ENCODE measurements at places on chromosomes 3 and 15.

DNA sequence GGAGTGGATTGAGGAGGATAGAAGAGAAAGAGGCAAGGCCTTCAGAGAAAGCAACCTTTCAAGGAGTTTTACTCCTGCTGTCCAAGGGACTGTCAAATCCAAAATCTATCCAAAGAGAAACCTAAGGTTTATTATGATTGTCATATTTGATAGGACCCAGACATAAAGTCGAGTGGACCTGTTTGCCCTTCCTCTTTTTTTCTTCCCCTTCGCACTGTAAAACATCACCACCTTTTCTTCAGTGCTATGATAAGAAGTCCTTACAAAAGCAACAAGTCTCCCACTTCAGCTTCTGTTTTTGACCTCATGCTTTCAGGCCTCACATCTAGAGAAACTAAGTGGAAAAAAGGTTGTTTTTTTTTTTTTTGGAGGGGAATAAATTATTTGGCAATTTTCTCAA, 73.0 kb downstream of the TRPC1 start:
- DNase-seq: no peak

- DNase-seq: no peak
Measured at GRCh38 chr3:179504371-179504770, 53.1 kb upstream of the GNB4 start.

DNA sequence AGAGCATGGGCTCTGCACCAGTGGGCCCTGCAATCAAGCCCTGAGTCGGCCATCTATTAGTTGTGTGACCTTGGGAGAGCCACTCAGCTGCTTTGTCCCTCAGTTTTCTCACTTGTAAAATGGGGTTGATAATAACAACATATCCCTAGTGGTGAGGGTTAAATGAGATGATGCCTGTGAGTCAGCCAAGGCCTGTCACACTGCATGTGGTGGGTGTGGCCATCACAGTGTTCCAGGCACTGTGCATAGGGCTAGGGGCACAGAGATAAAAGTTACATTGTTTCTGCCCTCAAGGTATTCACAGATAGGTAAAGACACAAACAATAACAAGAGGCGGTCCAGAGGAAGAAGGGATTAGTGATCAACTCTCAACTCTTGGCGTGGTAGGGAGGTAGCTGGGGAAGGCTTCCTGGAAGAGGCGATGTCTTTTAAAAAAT, 19.5 kb downstream of the SMAD6 start:
- DNase-seq: no peak

- DNase-seq: peak; percentile 45
Measured at GRCh38 chr3:88003115-88003755, 55.6 kb downstream of the CGGBP1 start.

- DNase-seq: no peak
Measured at GRCh38 chr3:9646800-9647152, 2.5 kb upstream of the MTMR14 start.

DNA sequence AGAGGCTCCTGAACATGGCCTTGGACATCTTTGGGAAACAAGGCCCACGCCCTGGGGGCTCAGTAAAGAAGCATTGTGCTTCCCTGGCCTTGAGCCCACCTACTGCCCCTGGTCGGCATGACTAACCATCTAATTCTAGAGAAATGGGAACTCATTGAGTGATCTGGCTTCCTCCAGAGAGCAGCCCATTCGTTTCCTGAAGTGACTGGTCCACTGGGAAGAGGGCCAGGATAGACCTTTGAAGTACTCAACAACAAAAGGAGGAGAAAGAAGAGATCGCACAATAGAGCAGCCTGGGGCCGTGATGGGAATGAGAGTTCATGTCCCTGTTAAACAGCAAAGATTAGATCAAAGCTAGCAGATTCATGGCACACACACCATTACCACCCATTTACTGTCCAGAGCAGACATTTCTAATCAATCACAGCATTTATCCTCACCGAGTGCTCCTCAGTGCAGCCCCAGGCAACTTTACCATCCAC, 514.4 kb upstream of the PROK2 start:
- no peak for DNase-seq

- DNase-seq: peak; percentile 86
Measured at GRCh38 chr15:70101459-70102113, 3.9 kb upstream of the TLE3 start.

DNA sequence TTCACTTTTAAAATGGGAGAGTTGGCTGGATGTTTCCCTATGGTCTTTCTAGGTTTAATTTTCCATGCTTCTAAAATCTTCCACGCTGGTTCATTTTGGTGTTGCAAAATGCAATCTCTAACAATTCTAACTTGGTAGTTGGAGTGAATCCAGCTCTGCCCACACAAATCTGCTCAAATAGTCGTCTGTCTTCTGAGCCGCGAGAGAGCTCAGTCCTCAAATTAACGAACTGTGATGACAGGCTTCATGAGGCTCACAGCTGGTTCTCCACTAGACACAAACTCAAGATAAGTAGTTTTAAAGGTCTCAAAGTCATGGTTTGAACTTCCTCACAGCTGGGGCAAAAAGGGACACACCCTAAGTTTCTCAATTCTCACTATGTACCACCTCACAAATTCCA, 178.6 kb upstream of the LYSMD4 start:
- DNase-seq: no peak

GRCh38 chr3:13976469-13976868, 96.6 kb upstream of the WNT7A start:
- no peak for DNase-seq

GRCh38 chr3:98695796-98696195, 67.3 kb upstream of the ST3GAL6 start:
- DNase-seq: no peak

GRCh38 chr15:39056357-39056756, 491.7 kb upstream of the RASGRP1 start:
- no peak for DNase-seq

DNA sequence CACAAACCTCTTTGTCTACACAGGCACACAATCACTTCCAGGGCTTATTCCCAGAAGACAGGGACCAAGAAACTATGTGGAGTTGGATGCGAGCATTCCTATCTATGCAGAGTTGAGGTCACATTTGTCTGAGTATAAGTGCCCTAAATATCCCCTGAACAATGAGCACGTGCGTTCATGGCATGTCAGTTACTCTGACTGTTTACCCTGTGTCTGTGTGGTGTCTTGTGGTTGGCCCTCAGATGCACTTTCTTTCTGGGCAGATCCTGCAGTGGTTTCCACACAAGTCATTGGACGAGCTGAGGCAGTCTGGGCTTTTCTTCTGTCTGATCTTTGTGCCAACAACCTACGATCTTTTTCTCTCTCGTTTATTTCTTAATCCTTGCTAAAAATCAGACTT, 134.5 kb downstream of the FBN1 start:
- DNase-seq: no peak

DNA sequence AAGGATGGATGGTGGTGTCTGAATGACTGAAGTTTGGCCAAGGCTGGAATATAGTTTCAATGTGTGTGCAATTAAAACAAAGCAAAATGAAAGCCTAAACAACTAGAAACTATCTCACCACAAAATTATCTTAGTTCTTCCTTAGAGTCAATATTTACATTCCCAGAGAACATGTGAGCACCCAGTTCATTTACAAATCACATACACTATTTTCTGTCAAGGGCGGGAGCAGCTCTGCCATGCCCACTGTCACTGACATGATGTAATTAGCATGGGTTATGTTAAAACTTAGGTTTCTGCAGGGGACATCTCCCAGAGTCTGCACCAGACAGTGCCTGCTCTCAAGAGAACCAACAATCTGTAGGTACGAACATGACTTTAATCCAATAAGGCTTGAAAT, 65.0 kb downstream of the PDZRN3 start:
- DNase-seq: no peak

- DNase-seq: no peak
Measured at GRCh38 chr15:99566157-99566897, 543 bp downstream of the MEF2A start.

DNA sequence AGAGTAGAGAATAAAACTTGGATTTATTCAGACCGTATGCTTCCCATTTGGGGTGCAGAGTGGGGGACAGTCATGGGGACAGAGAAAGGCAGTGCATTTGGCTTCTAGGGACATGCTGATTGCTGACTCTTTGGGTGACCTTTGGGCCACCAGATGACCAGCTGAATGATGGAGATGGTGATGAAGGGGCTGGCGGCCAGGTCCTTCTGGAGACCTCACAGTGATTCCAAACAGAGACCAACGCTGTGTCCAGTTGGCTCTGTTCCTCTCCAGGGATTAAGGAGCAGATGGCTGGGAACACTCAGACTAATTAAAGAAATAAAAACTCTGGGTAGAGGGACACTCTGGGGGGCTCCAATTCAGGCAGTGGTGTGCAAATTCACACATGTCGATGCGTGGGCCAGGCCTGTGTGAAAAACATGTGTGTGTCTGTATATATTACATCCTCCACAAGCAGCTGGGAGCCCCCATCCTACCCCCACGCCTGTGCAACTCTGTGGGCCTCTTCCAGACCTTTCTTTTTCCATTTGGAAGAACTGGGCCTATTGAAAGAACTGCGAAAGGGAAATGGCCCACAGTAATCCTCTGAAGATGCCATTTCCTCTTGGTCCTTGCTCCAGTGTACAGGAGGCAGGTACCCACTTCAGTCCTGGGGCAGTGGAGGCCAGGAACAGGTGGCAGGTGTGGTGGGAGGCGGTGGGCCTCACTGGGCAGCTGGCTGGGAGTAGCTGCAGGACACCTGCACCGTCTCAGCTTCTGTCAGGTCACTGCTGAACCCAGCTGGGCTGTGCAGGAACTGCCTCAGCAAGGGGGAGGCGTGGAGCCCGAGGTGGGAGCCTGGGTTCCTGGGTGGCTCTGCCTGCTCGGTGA, 8.9 kb downstream of the XIRP1 start:
- DNase-seq: no peak

DNA sequence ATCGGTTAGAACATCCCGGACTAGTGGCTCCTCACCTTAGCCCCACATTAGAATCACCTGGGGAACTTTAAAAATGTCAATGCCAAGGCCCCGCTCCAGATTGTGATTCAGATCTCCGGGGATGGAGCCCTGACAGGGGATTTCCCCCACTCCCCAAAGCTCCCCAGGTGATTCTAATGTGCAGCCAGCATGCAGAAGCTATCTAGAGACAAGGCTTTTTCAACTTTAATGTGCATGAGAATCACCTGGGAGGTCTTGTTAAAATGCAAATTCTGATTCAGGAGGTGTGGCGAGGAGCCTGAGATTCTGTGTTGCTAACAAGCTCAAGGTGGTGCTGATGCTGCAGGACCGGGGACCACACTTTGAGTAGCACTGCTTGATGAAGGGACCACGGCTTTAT, 156.7 kb downstream of the RAB11A start:
- DNase-seq: no peak

DNA sequence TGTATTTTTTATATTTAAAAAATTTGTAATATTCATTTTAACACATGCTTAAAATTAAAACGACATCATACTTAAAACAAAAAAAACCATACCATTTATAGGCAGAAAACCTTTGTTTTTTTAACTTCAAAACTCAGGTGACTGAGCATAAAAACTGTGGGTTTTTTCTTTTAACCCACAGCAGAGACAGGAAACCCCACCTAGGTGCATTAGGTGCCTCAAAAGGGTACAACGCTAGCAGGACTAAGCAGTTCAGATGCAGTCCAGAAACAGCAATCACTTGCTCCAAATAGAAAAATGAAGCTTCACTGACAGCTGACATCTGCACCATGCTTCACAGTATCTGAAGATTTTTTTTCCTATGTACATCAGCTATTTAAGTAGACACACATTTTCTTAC, 52.3 kb downstream of the GLB1 start:
- DNase-seq: no peak

DNA sequence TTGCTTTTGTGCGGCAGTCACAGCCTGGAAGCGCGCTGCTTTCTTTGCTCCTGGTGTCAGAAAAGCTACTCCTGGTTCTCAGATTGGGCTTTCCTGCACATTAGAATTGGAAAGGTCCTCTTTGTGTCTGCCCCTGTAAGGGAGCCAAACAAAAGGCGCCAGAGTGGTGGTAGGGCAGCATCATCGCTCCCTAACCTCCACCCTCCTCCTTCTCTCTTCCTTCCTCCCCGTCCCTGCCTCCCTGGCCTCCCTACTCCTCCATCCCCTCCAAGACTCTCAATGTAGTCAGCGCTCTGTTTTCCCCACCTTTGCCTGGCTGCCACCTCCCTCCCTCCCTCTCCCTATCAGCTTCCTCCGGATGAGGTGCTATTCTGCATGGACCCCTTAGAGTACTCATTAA, 65.3 kb downstream of the SH3GL3 start:
- no peak for DNase-seq

- peak; percentile 5 for DNase-seq
Measured at GRCh38 chr3:177744873-177745606, 547.8 kb upstream of the TBL1XR1 start.

DNA sequence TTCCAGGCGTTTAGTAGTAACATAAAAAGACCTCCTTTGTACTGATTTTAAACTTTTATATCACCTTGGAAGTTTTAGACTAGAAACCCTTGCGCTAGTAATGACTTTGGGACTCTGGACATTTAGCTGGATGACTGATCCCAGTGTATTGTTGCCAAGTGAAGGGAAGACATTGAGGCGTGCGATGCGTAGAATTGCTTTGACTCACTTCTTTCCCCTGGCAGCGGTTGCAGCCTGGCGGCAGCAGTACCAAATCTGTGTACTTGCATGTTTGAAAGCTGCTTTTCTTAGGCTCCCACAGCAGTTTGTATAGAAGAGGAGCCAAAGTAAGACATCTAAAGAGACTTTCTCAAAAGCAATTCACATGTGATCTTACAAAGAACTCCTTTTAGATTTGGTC, 151.6 kb downstream of the BBX start:
- no peak for DNase-seq

- DNase-seq: no peak
Measured at GRCh38 chr3:177263615-177264368, 66.5 kb upstream of the TBL1XR1 start.

DNA sequence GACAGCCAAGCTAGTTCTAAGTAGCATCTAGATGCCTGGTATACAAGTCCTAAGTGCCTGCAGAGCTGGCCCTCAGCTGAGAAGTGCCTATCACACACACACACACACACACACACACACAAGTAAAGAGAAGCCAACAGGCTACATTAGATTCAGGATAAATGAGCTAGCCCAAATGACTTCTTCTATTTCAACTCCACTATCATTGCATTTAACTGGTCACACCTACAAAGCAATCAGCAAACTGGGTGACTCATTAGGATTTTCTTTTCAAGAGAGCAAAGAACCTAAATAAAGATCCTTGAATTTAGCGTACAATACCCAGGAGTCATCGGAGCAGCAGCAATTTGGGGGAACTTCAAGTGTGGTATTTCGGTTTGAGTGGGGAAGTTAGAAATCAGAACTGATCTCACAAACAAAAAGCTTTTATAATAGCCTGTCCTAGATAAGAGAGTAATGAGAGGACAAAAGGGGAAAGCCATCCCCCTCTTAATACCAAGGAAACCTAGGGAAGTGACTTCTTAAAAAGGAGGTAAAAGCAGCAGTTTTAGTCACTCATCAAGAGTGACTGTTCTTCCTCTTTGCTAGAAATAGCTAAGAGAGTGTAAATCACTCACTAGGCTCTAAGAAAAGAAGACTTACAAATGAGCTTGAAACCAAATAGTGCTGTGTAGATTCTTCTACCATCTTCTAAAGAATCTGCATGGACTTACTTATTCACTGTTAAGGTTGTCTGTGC, 112.7 kb downstream of the TNIK start:
- no peak for DNase-seq

- no peak for DNase-seq
Measured at GRCh38 chr3:27326629-27327545, 42.3 kb downstream of the NEK10 start.

GRCh38 chr3:105907777-105908176, 39.0 kb upstream of the CBLB start:
- DNase-seq: no peak

- DNase-seq: no peak
Measured at GRCh38 chr3:13626915-13627460, 78.1 kb downstream of the FBLN2 start.

- no peak for DNase-seq
Measured at GRCh38 chr3:168003911-168004310, 91.8 kb downstream of the GOLIM4 start.
